ENCODE measurements at places on chromosomes 5 and 9.
A peak's percentile ranks its signal among the peaks of the same experiment; 100 is the strongest.

DNA sequence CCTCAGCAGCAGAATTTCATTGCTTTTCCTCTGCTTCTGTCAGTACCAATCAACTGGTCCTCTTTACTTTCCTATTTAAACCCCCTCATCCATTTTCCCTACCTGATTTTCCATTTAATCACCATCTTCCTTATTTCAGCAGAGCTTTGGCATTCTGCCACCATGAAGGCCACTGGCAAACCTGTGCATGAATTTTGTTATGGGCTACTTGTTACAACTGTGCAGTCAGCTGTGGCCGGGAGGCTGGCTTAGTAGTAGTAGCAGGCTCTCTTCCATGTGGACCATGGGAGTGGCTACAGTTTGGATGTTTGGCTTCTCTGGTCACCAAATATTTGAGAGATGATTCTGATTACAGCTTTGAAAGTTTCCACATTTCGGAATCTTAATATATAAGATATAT lies 976.6 kb upstream of the SEMA6A start:
- no peak for DNase-seq

GRCh38 chr5:174793684-174794328 lies 69.4 kb downstream of the MSX2 start:
- no peak for DNase-seq

DNA sequence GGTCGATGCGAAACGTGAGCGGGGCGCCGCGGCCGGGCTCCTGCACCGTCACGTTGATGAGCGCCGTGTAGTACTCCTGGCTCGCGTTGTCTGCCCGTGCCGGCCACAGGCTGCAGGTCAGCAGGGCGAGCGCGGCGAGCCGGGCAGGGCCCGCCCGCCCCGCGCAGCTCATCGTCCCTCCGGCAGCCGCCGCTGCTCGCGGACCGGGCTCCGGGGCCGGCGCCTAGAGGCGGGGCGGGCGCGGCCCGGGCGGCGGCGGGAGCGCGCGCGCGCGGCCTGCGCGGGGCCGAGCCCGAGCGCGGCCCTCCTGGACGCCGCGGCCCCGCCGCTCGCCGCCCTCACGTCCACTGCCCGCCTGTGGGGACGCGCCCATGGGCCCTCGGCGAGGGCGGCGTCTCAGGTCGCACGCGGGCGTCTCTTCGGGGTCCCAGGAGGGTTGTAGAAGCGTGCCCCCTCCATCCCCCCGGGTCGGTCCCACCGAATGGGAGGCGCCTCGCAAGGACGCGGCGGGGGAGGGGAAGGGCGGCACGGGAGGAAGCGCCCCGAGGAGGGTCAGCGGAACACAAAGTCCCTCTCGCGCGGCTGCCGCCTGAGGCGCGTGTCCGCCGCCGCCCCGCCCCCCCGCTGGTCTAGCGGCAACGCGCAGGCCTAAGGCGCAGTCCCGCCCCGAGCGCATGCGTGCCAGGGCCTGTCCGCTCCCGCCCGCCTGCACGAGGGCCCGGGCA lies at the start of gene RNF130:
TSS of gene RNF130 (minus strand) at position 229 of the 725 bp plus-strand sequence. CDS start at position 172, 57 bp downstream.
- DNase-seq = peak; percentile 95

DNA sequence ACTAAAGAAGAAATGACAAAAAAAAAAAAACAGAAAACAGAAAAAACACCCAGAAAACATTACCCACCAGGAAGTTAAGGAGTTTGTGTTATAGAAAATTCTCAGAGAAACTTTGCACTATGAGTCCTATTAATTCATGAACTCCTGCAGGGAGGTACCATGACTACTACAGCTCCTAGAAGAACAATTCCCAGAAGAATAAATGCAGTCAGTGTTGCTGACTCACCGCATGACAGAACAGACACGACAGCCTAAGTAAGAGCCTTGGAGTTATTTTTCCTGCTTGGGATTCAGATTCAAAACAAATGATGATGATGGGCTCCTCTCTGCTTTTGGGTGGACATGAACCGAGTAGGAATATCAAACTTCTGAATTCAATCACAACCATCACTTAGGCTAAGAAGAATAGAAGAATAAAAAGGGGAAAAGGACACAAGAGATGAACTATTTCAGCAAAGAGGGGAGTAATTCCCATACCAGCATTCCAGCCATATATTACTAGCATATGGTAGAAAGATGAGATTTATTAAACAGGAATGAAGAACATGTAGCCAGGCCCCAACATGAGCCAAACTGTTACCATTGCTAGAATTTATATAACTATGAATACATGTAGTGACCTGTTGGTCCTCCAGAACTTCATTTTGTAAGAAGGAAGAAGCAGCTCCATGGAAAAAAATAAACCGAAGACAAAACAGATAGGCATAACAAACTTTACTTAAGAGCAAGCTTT lies 209.6 kb upstream of the PDE4D start:
- DNase-seq = no peak

GRCh38 chr5:153565822-153566221 lies 75.4 kb downstream of the GRIA1 start:
- DNase-seq = no peak

- DNase-seq = no peak
Measured at GRCh38 chr9:447230-448025, 232.8 kb downstream of the DOCK8 start.

DNA sequence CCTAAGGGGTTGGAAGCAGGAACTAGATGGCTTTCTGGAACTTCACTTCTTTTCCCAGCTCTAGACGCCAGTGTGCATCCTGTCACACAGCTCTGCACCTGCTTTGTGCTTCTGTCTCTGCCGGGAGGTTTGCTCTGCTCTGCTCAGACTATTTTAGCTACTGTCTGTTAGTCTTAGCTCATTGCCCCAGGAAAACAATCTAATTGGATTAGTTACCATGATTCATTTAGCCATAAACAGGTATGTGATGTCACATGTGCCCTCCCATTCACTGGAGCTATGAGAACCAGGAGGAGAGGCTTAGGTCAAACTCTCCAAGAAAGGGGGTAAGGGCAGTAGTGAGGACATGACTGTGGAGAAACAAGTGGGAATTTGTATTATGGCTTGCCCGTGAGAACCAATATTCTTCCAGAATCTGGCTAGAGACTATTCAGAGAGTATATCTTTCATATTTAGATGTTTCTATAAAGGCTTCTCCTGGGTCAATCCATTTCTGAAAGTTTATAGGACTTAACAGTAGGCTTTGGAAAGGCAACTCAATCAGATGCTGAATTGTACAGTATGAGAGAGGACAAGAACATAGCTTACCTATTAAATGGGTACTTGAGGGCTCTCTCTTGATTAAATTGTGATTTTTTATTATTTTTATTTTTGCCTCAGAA lies 22.4 kb upstream of the NREP start:
- DNase-seq = no peak

GRCh38 chr5:87243161-87243844 lies 24.4 kb upstream of the RASA1 start:
- no peak for DNase-seq

DNA sequence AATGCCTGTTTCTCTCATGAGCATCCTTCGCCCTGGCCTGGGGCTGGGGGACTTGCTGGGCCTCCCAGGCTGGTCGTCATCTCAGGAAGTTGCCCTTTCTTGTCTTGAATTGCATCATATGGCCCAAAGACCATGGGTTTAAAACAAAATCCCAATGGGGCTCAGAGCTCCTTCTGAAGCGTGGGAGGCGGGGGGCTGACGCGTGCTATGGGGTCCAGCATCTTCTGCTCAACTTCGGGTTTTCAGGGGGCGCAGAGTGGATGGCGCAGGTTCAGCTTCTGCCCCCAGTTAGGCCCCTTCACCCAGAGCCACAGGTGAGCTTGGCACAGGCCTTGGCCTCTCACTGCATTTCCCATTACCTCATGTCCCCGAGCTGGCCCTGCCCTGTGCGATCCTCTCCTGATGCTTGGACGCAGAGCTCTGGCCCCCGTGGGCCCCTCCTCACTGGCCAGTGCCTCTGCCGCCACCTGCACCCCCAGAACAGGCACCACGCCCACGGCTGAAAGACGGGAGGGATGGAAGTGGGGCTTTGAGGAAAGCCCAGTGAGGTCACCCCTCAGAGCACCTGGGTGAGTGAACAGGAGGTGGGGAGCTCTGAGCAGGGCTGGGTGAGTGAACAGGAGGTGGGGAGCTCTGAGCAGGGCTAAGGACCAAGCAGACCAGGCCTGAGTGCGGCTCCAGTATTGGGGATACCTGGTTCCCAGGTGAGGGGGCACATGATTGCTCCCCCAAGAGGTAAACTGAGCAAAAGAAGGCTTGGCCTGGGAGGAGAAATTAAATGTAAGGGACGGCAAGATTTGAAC lies 56.0 kb downstream of the TRIP13 start:
- DNase-seq = no peak

DNA sequence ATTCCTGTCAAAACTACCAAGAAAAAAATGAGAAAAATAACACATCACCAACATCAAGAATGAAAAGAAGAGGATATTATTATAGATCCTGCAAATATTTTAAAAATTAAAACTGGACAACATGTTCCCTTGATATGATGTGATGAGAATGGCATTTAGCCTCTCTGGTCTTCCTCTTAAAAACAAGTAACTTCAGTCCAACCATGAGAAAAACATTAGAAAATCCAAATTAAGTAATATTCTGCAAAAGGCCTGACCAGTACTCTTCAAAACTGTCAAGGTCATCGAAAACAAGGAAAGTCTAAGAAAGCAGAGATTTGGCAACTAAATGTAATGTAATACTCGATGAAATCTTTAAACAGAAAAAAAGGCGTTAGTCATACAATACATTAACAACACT lies 167.1 kb upstream of the SNX2 start:
- DNase-seq = no peak

DNA sequence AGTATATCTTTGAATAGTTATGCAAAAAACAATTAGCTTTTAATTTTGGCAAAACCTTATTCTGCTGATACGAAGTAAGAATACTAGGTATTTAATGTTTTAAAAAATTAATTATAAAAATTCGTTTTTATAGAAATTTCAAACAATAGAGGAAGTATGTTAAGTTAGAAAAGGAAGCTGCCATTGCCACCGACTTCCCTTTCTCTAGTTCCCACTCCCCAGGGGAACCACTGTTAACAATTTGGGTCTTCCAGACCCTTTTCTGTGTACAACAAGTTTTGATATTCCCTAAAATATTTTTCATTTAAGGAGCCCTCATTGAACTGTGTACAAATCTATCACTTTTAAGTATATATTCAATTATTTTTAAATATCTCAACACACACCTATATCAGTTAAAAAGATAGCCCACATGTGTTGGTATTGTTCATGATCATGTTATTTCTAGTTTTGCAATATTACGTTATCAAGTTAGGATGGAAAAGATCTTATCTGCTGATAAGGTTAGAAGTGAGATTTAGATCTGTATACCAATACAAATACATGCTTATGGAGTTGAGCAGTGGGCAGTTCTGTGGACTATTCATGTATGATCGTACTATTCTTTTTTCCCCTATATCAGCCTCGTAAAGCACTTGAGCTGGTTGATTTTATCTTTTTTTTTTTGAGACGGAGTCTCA lies 25.9 kb downstream of the NDFIP1 start:
- no peak for DNase-seq

- no peak for DNase-seq
Measured at GRCh38 chr9:105475302-105475701, 27.5 kb downstream of the FSD1L start.

- DNase-seq = no peak
Measured at GRCh38 chr9:111566234-111566633, 33.2 kb downstream of the PTGR1 start.

DNA sequence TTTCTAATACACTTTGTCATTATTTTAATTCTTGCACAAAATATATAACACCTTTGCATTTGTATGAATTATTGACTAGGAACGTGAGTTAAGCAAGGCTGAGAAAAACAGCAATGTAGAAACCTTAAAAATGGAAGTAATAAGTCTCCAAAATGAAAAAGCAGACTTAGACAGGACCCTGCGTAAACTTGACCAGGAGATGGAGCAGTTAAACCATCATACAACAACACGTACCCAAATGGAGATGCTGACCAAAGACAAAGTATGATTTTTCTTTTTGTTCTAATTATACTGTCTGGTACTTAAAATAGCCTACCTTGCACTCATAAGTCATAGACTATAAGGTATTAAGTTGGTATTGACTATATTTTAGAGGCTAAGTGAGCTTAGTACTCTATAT lies 34.4 kb downstream of the RAD50 start:
- no peak for DNase-seq

DNA sequence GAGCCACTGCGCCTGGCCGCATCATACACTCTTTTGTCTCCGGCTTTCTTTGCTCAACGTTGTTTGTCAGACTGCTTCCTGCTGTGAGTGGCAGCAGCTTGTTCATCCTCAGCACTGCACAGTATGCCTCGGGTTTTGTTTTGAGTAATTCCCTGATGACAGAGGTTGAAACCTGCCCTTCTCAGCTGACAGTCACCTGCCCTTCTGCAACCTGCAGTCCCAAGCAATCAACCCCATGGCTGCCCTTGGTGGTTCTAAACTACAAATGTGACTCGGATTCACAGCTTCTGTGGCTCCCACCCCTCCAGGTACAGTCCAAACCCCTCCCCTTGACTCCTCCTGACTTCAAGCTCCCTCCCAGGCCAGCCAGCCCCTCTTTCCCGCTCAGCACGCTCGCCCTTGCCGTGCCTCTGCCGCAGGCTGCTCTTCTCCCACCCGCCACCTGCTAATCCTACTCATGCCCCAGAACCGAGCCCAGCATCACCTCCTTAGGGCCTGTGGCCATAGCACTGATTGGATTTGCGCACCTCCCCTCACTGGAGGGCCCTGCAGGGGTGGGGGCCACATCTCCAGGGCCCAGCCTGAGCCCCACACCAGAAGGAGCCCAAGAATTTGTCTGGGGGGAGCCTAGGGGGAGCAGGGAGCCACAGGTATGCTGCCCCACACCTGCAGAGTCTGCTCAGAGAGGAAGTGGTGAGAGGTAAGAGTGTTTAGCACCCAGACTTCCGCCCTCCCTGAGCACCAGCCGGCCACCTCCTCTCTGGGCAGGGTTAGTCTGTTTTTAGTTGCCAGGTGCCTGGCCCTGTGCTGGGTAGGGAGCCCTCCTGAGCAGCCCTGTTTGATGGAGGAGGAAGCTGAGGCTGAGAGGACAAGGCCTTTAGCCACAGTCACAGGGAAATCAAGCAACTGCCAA lies 10.1 kb downstream of the EEIG1 start:
- peak; percentile 24 for DNase-seq

DNA sequence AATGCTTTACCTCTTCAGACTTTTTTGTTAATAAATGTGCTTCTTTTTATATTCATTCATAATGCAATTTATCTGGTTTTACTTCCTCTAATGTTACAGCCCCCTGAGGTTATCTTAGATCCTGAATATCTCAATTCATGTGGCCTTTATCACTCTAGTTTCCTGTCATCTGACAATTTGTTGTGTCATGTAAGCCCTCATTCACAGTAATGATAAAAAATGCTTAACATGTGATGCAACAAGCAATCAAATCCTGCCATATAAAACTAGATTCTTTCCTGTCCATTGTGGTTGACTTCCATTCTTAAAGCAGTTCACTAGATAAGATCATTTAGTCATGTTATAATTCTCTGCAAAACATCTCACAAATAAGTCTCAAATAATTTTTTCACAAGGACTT lies 991.2 kb upstream of the ACO1 start:
- DNase-seq = no peak

- peak; percentile 47 for DNase-seq
Measured at GRCh38 chr5:137751869-137752491, 2.2 kb downstream of the HNRNPA0 start.

GRCh38 chr5:56588131-56588487 lies 227.2 kb upstream of the MAP3K1 start:
- peak; percentile 24 for DNase-seq
